HFFc6 (cell line): ENCODE measurements at places on chromosomes 13 and 19. TPM values are rescaled to one million over a fixed set of nuclear protein-coding genes. Genes with fewer than 3 reads are reported as not detected.
A peak's percentile ranks its signal among the peaks of the same experiment; 100 is the strongest.

CGB3 gene
- 0.26 to 0.53 TPM in 2 of 3 replicates, not detected in the other for total RNA-seq

SELENOV gene
- not detected in 3 replicates for total RNA-seq

ZNF121 gene
- 20.9 and 25.6 TPM in 2 replicates for total RNA-seq

DNA sequence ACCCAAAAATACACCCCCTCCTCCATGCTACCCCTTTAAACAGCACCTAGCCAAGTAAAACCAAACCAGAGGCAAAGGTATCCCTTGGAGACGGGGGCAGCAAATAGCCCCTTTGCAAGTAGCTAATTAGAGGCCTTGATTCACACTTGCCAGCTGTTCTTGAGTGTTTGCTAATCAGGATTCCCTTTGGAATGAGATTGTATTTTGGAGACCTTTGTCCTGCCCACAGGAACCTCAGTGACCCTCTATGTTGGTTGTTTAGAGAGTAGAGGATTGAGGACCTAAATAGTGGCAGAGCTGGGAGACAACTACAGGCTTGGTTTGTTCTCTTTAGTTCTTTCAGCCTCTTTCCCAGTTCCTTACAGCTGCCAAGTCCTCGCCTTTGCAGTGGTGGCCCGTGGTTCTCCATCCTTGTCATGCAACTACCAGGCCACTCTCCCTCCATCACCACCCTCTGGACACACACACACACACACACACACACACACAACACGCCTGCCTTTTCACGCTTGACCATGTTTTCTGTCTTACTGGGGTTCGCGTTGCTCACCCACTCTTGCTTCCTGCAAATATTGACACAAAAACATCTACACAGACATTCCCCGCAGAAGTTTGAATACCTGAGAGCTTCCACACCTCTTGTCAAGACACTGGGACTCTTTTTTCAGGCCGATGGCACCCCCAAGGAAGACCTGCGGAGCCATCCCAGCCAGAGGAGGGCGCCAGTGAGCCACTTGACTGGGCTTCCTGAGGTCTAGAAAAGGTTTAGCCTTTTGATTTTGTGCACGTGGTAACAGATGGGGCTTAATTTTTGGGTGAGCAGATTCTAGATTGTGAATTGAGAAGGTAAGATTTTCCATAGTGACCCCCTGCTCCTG lies 80.0 kb upstream of the GPR183 start:
- DNase-seq: peak; percentile 19

GRCh38 chr13:26698392-26699196 lies 62.0 kb downstream of the GPR12 start:
- DNase-seq: peak; percentile 79

GRCh38 chr13:107641574-107641973 lies 573.8 kb downstream of the LIG4 start:
- no peak for DNase-seq

DNA sequence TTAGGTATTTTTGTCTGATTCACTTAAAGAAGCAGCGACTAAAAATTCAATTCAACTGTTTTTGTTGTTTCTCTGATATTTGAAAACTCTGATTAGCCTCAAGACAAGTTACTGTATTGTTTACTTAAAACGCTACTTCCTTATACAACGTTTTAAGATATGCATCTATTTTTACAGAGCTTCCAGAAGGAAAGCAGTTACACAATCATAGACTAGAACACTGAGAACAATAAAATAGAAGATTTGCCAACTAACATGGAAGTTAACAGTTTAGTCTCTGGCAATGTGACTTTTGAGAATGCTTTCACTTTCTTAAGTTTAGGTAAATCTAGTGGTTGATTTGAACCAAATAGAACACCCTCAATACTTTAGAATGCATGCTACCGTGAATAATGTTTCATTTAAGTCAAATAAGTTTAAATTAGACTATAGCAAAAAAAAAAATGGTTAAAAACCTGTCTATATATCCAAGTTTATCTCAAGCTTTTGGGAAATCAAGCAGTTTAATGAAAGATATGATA lies 614.8 kb downstream of the DACH1 start:
- no peak for DNase-seq
